ENCODE measurements at places on chromosomes 5 and 9.

DNA sequence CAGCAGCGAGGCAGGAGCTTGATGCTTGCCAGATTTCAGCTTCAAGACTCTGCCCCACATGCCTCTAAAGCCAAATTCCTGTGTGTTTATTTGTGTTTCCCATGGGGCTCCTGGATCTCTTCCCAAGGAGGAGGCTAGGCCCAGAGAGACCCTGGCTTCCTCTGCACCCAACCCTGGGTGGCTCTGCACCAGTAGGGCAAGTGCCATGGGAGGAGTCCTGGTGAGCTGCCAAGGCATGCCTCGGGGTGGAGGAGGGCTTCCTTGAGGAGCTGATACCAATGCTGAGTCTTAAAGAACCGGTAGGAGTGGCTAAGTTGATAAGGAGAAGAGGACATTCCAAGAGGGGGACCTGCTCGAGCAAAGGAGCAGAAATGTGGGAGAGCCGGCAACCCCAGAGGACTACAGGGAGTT is 6.8 kb upstream of the TIFAB start:
- no peak for DNase-seq

DNA sequence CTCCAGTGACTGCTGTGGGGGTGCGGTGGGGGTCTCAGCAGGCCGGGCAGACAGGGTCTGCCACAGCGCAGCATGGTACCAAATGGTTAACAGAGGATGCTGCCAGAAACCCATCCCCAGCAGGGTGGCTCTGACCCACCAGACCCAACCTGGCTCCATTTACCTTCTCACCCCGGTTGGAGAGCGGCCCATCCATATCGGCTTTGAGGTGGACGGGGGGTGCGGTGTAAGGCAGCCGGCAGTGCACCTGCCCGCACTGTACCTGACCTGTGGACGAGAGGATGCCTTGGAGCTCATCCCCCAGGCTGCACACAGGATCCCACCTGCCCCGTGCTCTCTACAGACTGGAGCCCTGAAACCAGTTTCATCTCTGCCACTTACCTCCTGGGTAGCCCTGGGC is 19.3 kb downstream of the LHX6 start:
- DNase-seq: no peak

DNA sequence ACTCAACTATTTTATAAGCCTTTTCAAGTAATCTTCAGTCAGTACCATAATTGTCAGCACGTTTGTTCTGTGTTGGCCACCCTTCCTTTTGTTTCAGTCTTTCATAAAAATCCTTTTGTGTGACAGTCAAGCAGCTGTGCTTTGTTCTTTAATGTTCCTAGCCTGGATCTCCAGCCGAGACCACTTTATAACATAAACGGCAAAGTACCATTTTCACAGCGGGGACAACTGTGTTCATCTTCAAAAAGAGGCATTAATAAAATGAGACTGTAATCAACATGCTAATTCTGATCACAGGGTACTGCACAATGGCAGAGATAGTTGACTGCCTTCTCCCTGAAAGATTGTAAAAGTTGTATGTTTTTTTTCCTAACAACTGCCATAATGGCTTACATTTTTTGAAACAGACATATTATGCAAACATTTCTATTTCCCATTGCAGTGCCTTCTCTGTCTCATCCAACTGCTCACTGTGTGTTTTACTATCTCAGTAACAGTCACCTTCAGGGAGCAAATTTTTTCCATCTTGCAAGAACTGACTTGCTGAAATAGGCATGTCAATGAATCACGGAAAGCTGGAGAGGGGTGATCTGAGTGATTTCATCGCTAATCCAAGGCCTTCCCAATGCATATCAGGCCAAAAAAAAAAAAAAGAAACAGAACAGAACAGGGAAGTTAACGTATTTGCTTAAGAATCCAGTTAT is 828.5 kb upstream of the DMAC1 start:
- DNase-seq: no peak

- no peak for DNase-seq
These were observed 163.1 kb downstream of the PAX5 start for GRCh38 chr9:36870960-36871359.

DNA sequence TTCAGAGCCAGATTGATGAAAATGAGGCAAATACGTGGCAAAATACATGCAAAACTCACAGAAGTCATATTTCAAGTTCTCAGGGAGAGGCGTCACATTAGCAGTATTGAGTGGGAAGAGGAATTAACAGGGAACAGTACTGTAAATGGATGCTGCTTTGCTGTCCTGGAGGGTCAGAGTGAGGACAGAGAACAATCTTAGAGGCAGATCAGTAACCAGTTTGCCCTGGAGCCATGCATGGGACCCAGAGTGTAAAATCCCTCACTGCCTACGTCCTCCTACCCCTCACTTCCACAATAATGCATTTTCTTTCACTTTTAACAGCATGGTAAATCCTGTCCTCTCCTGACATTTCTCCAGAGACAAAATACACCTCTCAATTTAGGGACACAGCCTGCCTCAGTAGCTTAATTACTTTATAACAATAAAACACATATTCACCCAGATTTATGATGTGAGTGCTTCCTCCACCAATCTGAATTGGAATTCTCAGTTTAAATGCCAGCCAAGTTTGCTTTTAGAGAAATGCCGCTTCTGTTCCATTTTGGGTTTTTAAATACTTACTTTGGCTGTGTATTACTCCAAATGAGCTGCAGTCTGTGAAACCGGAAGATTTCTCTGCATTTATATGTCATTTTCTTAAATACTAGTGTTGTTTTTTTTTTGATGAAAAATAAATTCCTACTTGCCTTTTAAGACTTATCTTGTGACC is 70.0 kb downstream of the LMNB1 start:
- DNase-seq: no peak

All from CD4-positive, alpha-beta T cell treated with Interleukin-6 at 100 ng/mL for 8 hours (primary cell).